Left lung (tissue), 14 donors: ENCODE measurements at places on chromosomes 4 and X. TPM values are rescaled to one million over a fixed set of nuclear protein-coding genes. Genes with fewer than 3 reads are reported as not detected.

- no peaks in the 10 kb centered on the region for H3K36me3 ChIP-seq
- no peak overlapping the region for H3K27ac ChIP-seq
- H3K4me1 ChIP-seq, result no peaks in the 10 kb centered on the region
- DNase-seq, result no peak
- H3K4me3 ChIP-seq, result no peak overlapping the region
- H3K27me3 ChIP-seq, result no peaks in the 10 kb centered on the region
These were observed 127.6 kb downstream of the LDB2 start for GRCh38 chr4:16770710-16771285.

- H3K36me3 ChIP-seq, result no peaks in the 10 kb centered on the region
- H3K4me3 ChIP-seq, result no peak overlapping the region
- no peaks in the 10 kb centered on the region for H3K4me1 ChIP-seq
- H3K27ac ChIP-seq, result no peak overlapping the region
These were observed 1907.6 kb upstream of the TENM3 start for GRCh38 chr4:180335566-180335965.

- H3K4me3 ChIP-seq, result no peak overlapping the region
- H3K36me3 ChIP-seq, result no peaks in the 10 kb centered on the region
- H3K4me1 ChIP-seq, result no peaks in the 10 kb centered on the region
- H3K27me3 ChIP-seq, result no peaks in the 10 kb centered on the region
These were observed 42.0 kb downstream of the NPFFR2 start for GRCh38 chr4:72073816-72074215.

DNA sequence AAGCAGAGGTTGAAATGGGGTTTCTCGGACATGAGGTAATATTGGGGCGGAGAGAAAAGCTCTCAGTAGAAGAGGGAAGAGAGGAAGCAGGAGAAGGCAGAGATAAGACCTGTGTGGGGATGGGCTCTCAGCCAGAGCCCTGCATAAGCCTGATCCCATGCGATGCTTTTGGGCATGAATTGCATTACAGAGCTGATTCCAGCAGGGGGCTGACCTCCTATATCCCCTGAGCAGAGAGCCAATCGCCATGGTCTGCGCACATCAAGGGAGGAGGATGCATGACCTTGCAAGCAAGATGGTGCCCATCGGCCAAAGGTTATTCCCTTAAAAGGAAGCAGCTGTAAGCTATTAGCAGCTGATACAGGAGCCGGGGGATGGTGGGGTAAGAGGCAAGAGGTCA is 7.6 kb downstream of the ANOS1 start:
- H3K27me3 ChIP-seq, result peaks cover 3% of the 10 kb centered on the region
- no peaks in the 10 kb centered on the region for H3K36me3 ChIP-seq
- no peak overlapping the region for H3K27ac ChIP-seq
- DNase-seq, result no peak
- H3K4me3 ChIP-seq, result no peak overlapping the region

GRCh38 chr4:173538148-173538908 is 8.3 kb upstream of the HAND2 start:
- H3K36me3 ChIP-seq, result no peaks in the 10 kb centered on the region
- H3K4me1 ChIP-seq, result no peaks in the 10 kb centered on the region

- H3K4me3 ChIP-seq, result no peak overlapping the region
- no peaks in the 10 kb centered on the region for H3K36me3 ChIP-seq
- no peaks in the 10 kb centered on the region for H3K27me3 ChIP-seq
- no peak overlapping the region for H3K27ac ChIP-seq
- DNase-seq, result no peak
- no peaks in the 10 kb centered on the region for H3K4me1 ChIP-seq
These were observed 88.9 kb upstream of the CLDN34 start for GRCh38 chrX:9878146-9878820.

- H3K4me3 ChIP-seq, result no peak overlapping the region
- H3K4me1 ChIP-seq, result no peaks in the 10 kb centered on the region
- no peak for DNase-seq
- H3K27ac ChIP-seq, result no peak overlapping the region
These were observed 30.7 kb downstream of the HS3ST1 start for GRCh38 chr4:11397819-11398610.

DNA sequence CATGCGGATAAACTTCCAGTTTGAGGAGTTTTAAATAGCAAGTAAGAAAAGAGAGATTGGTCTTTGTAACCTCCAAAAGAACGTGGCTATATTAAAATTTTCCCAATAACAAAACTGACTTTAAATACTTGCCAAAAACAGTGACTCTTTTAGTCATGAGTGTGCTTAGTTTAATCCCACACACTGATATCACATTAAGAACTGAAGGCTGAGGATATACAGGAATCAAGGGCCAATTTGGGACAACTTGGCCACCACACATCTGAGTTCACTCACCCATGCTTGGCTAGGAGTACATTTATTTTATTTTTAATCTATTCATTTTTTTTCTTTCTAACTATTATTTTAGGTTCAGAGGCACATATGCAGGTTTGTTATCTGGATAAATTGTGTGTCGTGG is 110.2 kb downstream of the APBB2 start:
- peaks cover 10% of the 10 kb centered on the region for H3K4me1 ChIP-seq
- no peaks in the 10 kb centered on the region for H3K27me3 ChIP-seq
- peak overlapping the region; percentile 2 for H3K27ac ChIP-seq
- no peak overlapping the region for H3K4me3 ChIP-seq

DNA sequence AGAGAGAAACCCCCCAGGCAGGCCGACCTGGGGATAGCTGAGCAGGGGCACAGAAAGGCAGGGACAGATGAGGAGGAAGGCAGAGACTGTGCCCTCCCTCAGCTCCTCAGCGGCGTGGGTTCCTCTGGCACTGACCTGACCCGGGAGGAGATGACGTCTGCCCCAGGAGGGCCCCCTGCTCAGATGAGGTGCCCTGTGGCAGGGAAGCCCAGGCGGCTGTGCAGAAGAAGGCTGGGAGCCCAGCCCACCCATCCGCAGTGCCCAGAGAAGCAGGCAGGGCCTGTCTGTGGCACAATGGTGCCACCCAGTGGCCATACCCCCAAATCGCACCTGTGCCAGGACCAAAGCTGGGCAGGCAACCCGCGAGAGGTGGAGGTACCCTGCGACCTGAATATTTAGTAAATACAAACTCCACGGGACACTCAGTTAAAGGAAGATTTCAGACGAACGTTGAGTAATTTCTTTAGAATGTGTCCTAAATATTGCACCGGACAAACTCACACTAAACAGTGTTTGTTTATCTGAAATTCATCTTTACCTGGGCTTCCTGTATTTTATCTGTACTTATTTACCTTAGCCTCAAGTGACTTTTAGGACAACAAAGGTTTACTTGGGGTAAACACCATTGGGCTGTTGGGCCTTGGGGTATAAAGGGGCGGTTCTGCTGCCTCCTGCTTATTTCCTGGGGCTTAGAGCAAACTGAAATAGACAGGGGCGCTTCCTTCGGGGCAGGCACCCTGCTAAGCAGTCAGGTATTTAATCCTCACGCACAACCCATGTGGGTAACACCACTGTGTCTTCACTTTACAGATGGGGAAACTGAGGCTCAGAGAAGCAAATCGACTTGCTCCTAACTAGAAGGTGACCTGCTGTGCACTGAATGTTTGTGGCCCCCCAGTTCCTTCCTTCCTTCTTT is 46.5 kb upstream of the HMX1 start:
- H3K4me3 ChIP-seq, result no peak overlapping the region
- H3K36me3 ChIP-seq, result no peaks in the 10 kb centered on the region
- H3K27me3 ChIP-seq, result peaks cover 69% of the 10 kb centered on the region
- no peak overlapping the region for H3K27ac ChIP-seq
- H3K4me1 ChIP-seq, result no peaks in the 10 kb centered on the region

GRCh38 chr4:82367438-82368097 is 6.2 kb downstream of the HNRNPD start:
- peaks cover 95% of the 10 kb centered on the region for H3K4me1 ChIP-seq
- no peak overlapping the region for H3K27ac ChIP-seq
- DNase-seq, result no peak
- H3K4me3 ChIP-seq, result no peak overlapping the region

DNA sequence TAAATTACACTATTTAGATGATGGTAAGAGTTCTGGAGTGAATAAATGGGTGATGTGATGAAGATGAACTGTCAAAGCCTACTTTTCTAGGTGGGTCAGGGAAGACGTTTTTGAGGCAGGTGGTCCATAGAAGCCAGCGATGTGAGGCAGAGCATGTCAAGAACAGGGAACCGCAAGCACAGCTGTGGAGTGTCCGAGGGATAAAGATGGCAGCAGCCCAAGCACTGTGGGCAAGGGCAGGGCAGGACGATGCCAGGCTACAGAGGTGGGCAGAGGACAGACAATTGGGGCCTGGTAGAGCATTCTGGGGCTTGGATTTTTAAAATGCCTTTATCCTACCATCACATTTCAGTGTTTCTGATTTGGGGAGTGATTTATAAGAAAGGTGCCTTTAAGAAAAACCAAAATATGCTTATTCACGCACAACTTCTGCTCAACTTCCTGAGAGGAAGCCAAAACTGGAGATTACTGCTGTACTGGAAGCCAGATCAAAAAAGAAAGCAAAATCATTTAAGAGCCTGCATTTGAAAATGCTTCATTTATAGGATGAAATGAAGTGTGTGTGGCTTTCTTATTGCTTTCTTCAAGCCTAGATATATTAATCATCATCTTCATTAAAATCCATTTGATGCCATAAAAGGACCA is 119.0 kb upstream of the WDR17 start:
- no peak overlapping the region for H3K27ac ChIP-seq
- H3K4me1 ChIP-seq, result peaks cover 8% of the 10 kb centered on the region
- DNase-seq, result no peak
- no peaks in the 10 kb centered on the region for H3K36me3 ChIP-seq
- H3K27me3 ChIP-seq, result no peaks in the 10 kb centered on the region
- H3K4me3 ChIP-seq, result peak overlapping the region; percentile 24

DNA sequence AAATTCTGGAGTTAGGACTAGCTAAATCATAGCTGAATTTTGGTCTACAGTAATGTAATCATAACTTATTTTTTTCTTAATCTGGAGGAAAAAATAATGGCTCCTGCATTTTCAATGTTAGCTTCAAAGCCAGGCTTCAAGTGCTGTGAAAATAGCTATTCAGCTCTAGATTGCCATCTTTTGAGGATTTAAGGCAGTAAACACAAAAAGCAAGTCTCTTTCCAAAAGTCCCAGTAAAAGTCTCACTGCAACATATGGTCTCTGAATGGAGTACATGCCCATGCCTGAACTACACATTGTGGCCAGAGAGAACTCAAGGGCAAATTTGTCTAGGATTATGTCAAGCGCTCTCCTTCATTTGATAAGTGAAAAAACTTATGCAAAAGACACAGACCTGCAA is 720.9 kb downstream of the FSTL5 start:
- DNase-seq, result no peak
- H3K4me1 ChIP-seq, result no peaks in the 10 kb centered on the region
- H3K4me3 ChIP-seq, result no peak overlapping the region
- H3K36me3 ChIP-seq, result no peaks in the 10 kb centered on the region
- H3K27me3 ChIP-seq, result no peaks in the 10 kb centered on the region

DNA sequence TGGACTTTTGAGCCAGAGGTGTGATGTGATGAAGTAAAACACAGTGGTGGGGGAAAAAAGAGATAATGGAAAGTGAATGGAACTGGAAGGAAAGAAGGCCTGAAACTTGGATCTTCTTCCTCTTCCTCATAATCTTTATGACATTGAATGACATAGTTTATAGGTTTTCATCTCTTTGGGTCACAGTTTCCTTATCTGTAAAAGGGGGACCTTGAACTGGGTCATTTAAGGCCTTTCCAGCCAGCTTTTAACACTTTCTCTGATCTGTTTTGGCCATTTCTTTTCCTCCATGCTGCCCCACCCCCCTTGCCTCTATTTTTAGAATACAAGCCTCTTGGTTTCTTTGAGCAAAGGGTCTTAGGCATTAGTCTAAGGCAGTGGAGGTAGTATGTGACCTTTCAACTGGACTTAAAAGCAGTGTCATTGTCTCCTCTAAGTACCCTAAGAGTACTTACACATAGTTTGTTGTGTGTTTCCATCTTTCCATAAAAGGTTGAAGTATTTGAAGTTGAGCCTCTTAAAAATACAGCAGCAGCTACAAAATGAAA is 7.8 kb downstream of the CPEB2 start:
- H3K27me3 ChIP-seq, result no peaks in the 10 kb centered on the region
- H3K4me3 ChIP-seq, result no peak overlapping the region
- no peak for DNase-seq
- peaks cover 9% of the 10 kb centered on the region for H3K4me1 ChIP-seq
- no peak overlapping the region for H3K27ac ChIP-seq
- no peaks in the 10 kb centered on the region for H3K36me3 ChIP-seq

GRCh38 chr4:17701882-17702281 is 79.5 kb downstream of the FAM184B start:
- no peak overlapping the region for H3K27ac ChIP-seq
- H3K27me3 ChIP-seq, result no peaks in the 10 kb centered on the region
- no peak overlapping the region for H3K4me3 ChIP-seq
- DNase-seq, result no peak

DNA sequence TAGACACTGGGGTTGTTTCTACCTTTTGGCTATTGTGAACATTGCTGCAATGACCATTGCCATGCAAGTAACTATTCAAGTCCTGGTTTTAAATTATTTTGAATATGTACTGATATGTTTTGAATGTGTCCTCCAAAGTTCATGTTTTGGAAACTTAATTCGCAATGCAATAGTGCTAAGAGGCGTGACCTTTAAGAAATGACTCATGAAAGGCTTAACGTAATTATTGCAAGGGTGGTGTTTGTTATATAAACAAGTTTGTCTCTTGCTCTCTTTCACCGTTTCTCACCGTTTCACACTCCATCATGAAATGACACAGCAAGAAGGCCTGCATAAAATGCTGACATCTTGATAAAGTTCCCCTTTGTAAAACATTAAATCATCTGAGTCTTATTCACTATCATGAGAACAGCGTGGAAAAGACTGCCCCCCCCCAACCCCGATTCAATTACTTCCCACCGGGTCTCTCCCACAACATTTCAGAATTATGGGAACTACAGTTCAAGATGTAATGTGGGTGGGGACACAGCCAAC is 506.9 kb upstream of the FAM47C start:
- H3K27me3 ChIP-seq, result no peaks in the 10 kb centered on the region
- no peaks in the 10 kb centered on the region for H3K36me3 ChIP-seq
- no peak overlapping the region for H3K4me3 ChIP-seq
- no peaks in the 10 kb centered on the region for H3K4me1 ChIP-seq
- no peak overlapping the region for H3K27ac ChIP-seq
- DNase-seq, result no peak

DNA sequence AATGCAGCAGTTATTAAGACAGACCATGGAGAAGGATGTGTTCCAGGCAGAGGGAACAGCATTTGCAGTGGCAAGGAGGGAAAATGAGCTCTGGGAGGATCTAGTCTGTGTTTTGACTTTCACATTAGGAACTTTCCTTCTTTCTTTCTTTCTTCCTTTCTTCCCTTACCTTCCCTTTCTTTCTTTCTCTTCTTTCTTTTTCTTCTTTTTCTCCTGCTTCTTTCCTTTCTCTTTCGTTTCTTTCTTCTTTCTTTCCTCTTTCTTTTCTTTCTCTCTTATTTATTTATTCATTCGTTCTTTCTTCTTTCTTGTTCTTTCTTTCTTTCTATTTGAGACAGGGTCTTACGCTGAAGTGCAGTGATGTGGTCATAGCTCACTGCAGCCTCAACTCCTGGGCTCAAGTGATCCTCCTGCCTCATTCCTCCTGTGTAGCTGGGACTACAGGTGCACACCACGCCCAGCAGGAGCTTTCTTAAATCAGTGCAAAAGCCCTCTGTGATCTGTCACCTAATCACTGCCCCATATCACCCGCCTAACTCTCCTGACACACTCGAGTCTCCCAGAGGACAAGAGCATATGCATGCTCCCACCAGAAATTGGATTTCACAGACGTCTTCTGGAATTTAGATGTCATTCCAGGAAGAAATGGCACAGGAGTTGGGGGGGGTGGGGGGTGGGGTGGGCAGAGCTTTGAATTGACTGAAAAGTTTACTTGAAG is 15.4 kb upstream of the SPATA4 start:
- no peaks in the 10 kb centered on the region for H3K36me3 ChIP-seq
- no peak overlapping the region for H3K4me3 ChIP-seq
- no peaks in the 10 kb centered on the region for H3K4me1 ChIP-seq
- H3K27ac ChIP-seq, result no peak overlapping the region
- H3K27me3 ChIP-seq, result peaks cover 9% of the 10 kb centered on the region

Gene MED12
- total RNA-seq, result 37.0 TPM

Gene PRRG1
- 8.6 TPM for total RNA-seq

Gene CASP6
- total RNA-seq, result 15.9 TPM

Gene PDGFRA
- total RNA-seq, result 104 TPM

Gene ZAR1
- 0.18 TPM for total RNA-seq

Gene TMPRSS11D
- total RNA-seq, result not detected
